ENCODE measurements at places on chromosomes 11 and 22. TPM values are rescaled to one million over a fixed set of nuclear protein-coding genes. Genes with fewer than 3 reads are reported as not detected.

GRCh38 chr22:41146573-41146972 is 54.2 kb downstream of the EP300 start:
- H3K27me3 ChIP-seq: no peaks in the 10 kb centered on the region
- no peak overlapping the region for H3K4me3 ChIP-seq
- H3K27ac ChIP-seq: no peak overlapping the region
- H3K36me3 ChIP-seq: peaks cover 59% of the 10 kb centered on the region
- DNase-seq: no peak
- H3K4me1 ChIP-seq: no peaks in the 10 kb centered on the region

DNA sequence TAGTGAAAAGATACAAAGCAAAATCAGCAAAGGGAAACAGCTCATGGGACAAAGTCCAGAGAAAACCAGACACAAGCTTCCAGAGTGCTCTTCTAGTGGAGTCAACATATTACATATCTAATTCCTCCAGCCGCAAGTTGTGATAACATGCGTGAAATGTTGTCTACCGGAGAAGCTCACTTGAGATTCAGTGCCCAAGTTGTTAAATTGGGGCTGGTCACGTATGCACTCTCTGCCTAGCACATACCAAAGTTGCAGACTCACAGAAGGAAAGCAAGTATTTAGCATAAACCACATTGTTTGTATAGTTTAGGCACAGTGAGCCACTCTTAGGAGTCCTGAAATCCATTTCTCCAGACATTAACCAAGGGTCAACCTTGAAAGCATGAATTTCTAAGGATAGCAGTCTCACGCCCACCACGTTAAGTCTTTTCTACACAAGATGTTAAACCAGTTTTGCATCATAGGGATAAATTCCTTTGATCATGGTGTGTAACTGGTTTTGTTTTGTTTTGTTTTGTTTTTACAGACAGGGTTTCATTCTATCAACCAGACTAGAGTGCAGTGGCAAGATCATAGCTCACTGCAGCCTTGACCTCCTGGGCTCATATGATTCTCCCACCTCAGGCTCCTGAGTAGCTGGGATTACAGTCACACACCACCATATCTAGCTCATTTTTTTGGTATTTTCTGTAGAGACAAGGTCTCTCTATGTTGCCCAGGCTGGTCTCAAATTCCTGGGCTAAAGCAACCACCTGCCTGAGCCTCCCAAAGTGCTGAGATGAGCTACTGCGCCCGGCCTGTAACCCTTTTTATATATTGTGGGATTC is 39.5 kb upstream of the EP300 start:
- peaks cover 3% of the 10 kb centered on the region for H3K4me1 ChIP-seq
- H3K4me3 ChIP-seq: no peak overlapping the region
- no peaks in the 10 kb centered on the region for H3K27me3 ChIP-seq
- no peaks in the 10 kb centered on the region for H3K36me3 ChIP-seq
- H3K27ac ChIP-seq: no peak overlapping the region

GRCh38 chr11:32353884-32354283 is 81.5 kb downstream of the WT1 start:
- no peak overlapping the region for H3K4me3 ChIP-seq
- no peak for DNase-seq
- H3K27ac ChIP-seq: no peak overlapping the region
- no peaks in the 10 kb centered on the region for H3K36me3 ChIP-seq

ZNF74 gene
- 9.2 TPM for total RNA-seq

OR8A1 gene
- total RNA-seq: not detected

DNA sequence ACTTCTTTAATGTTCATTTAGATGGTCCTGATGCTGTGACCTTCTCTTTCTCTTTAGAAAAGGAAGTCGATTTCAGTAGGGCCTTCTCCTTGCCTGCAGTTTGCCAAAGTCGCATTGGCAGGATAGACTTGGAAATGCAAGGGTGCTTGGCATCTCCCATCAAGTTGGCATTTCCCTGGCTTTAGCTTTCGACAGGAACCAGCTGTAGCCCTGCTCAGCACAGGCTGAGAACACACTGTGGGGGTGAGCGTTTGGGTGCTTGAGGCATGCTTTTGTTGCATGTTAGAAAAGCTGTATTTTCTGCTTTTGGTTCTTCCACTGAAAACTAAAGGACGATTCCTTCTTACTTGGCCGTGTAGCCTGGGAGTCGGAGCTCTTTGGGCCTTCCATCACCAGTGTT is 37.7 kb downstream of the LDLRAD3 start:
- no peak overlapping the region for H3K27ac ChIP-seq
- H3K4me1 ChIP-seq: no peaks in the 10 kb centered on the region
- no peak for DNase-seq
- no peaks in the 10 kb centered on the region for H3K36me3 ChIP-seq

ZW10 gene
- total RNA-seq: 21.5 TPM

- DNase-seq: peak; percentile 82
Observed at GRCh38 chr11:62081378-62082291, 42.2 kb upstream of the INCENP start.

DNA sequence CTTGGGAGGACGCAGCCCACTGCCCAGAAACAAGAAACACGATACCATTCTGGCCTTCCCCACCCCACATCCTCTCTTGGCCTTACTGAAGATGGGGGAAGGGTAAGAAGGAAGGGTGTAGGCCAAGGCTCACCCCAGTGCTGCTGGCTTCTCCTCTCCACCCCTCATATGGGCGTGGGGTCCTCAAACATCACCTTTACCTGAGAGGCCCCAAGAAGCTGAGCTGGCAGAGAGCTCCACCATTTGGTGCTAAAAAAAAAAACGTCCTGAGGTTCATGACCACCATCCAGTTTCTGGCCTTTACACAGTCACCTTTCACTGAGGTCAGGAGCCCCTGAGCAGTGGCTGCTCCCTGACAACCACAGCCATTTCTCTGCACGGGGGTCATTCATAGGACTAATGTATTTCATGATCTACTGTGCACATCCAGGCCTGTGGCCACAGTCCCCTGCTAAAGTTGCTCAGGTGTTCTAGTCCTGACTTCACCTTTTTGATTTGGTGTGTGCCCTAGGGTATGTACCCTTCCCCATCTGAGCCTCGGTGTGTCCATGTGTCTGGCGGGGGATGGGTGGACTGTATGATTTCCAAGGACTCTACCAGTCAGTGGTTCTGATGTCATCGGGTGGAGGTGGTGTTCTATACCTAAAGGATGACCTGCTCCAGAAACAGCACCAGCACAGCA is 15.1 kb downstream of the RHOG start:
- H3K27ac ChIP-seq: peak overlapping the region; percentile 75
- H3K4me1 ChIP-seq: peaks cover 41% of the 10 kb centered on the region
- no peaks in the 10 kb centered on the region for H3K27me3 ChIP-seq
- no peak overlapping the region for H3K4me3 ChIP-seq
- peaks cover 60% of the 10 kb centered on the region for H3K36me3 ChIP-seq

C22orf42 gene
- not detected for total RNA-seq

WNT7B gene
- total RNA-seq: not detected

GAL3ST1 gene
- total RNA-seq: not detected

PHETA2 gene
- 1.9 TPM for total RNA-seq

GRCh38 chr11:40140560-40140959 is 1318.9 kb downstream of the LRRC4C start:
- H3K27me3 ChIP-seq: no peaks in the 10 kb centered on the region
- no peaks in the 10 kb centered on the region for H3K4me1 ChIP-seq
- H3K36me3 ChIP-seq: no peaks in the 10 kb centered on the region

GRCh38 chr11:36409152-36409816 is 100.8 kb downstream of the TRAF6 start:
- H3K4me3 ChIP-seq: peak overlapping the region; percentile 19
- peak; percentile 46 for DNase-seq
- H3K36me3 ChIP-seq: peaks cover 10% of the 10 kb centered on the region
- H3K4me1 ChIP-seq: peaks cover 55% of the 10 kb centered on the region
- peak overlapping the region; percentile 71 for H3K27ac ChIP-seq
- no peaks in the 10 kb centered on the region for H3K27me3 ChIP-seq

KCNQ1 gene
- total RNA-seq: 20.4 TPM

OOSP3 gene
- total RNA-seq: 0.29 TPM

GLYATL2 gene
- total RNA-seq: not detected

DNA sequence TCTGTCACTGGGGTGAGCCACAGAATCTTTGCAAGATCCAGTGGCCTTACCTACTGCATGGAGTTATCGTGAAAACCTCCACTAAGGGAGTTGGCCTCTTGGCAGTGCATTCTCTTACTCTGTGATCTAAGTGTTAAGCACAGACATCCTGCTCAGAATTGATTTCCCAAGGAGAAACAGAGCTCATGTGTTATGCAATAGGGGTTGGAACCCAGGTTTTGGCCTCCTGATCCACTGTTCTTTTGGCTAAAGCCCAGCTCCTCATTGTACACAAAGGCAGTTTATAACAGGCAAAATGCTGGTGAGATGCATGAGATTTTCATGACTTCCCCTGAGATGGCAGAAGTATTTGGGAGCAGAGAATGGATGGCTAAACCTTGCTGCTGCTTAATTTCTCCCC is 11.8 kb downstream of the DTX4 start:
- H3K4me3 ChIP-seq: no peak overlapping the region
- H3K4me1 ChIP-seq: no peaks in the 10 kb centered on the region
- peaks cover 3% of the 10 kb centered on the region for H3K27me3 ChIP-seq
- H3K27ac ChIP-seq: no peak overlapping the region
- no peaks in the 10 kb centered on the region for H3K36me3 ChIP-seq
- no peak for DNase-seq

FUT4 gene
- total RNA-seq: 6.5 TPM

- H3K27ac ChIP-seq: no peak overlapping the region
- H3K4me1 ChIP-seq: no peaks in the 10 kb centered on the region
- H3K27me3 ChIP-seq: peaks cover 5% of the 10 kb centered on the region
- H3K36me3 ChIP-seq: no peaks in the 10 kb centered on the region
Observed at GRCh38 chr22:41001722-41002122, 50.5 kb downstream of the RBX1 start.

- H3K27me3 ChIP-seq: peaks cover 40% of the 10 kb centered on the region
- peak; percentile 22 for DNase-seq
- H3K4me1 ChIP-seq: peaks cover 1% of the 10 kb centered on the region
- H3K4me3 ChIP-seq: no peak overlapping the region
Observed at GRCh38 chr11:120564573-120565311, 53.2 kb downstream of the GRIK4 start.

DNA sequence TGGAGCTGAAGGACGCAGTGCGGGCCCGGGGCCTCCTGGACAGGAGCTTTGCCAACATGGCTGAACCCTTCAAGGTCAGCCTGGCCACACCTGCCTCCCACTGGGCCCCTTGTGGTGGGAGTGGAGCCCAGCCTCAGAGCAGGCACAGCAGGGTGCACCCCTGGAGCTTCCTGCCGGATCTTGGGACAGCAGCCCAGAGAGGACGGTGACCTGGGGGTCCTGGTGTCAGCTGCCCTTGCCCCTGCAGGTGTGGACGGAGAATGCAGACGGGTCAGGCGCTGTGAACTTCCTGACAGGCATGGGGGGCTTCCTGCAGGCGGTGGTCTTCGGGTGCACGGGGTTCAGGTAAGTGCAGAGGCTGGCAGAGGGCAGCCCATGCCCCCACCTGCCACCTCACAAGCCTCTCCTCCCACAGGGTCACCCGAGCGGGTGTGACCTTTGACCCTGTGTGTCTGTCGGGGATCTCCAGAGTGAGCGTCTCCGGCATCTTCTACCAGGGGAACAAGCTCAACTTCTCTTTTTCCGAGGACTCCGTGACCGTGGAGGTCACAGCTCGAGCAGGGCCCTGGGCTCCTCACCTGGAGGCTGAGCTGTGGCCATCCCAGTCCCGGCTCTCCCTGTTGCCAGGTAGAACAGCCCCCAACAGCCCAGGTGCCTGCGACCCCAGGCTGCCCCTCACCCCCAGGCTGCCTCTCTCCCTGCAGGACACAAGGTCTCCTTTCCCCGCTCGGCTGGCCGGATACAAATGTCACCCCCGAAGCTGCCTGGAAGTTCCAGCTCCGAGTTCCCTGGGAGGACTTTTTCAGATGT is 5.1 kb downstream of the PGGHG start:
- H3K27me3 ChIP-seq: no peaks in the 10 kb centered on the region
- peaks cover 82% of the 10 kb centered on the region for H3K4me1 ChIP-seq
- peak overlapping the region; percentile 88 for H3K4me3 ChIP-seq
- no peak for DNase-seq
- H3K36me3 ChIP-seq: peaks cover 69% of the 10 kb centered on the region

GRCh38 chr22:34297536-34298120 is 377.4 kb upstream of the LARGE1 start:
- no peaks in the 10 kb centered on the region for H3K36me3 ChIP-seq
- no peak overlapping the region for H3K4me3 ChIP-seq
- no peak overlapping the region for H3K27ac ChIP-seq
- H3K27me3 ChIP-seq: no peaks in the 10 kb centered on the region
- DNase-seq: no peak

KRTAP5-8 gene
- total RNA-seq: not detected

DNA sequence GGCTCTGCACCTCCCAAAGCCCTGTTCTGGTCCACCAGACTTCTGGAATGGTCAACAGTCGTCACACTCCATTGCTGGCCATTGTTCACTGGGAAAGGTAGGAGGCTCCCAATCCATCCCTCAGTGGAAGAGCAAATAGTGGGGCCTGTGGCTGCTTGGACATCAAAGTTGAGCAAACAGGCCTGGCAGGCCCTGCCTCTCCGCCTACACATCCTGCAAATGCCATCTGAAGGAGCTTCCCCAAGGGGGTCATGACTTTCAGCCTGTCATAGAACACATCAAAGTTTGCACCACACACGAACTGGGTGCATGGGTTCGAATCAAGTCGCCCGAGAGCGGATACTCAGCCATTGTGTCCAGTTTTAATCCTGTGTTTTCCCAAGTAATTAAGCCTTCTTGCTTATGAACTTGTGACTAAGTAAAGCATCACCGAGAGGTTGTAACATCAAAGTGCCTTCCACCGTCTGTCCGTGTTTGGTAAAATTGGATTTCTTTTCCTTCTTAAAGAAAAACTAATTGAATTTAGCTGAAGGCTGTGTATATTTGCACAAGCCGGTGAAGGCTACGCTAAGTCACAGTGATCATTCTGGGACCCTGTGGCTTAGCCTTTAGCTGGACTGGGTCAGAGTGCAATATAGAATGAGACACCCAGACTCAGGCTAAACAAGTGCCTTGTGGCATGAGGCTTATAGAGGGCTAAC is 36.1 kb downstream of the CLPB start:
- H3K4me1 ChIP-seq: no peaks in the 10 kb centered on the region
- no peak overlapping the region for H3K27ac ChIP-seq
- H3K4me3 ChIP-seq: no peak overlapping the region

- H3K27ac ChIP-seq: no peak overlapping the region
- H3K4me1 ChIP-seq: no peaks in the 10 kb centered on the region
- no peak overlapping the region for H3K4me3 ChIP-seq
Observed at GRCh38 chr11:72377596-72377995, 56.7 kb downstream of the CLPB start.

GRCh38 chr11:95524314-95525036 is 265.1 kb downstream of the FAM76B start:
- H3K36me3 ChIP-seq: no peaks in the 10 kb centered on the region
- no peak for DNase-seq
- H3K4me1 ChIP-seq: no peaks in the 10 kb centered on the region
- no peak overlapping the region for H3K4me3 ChIP-seq

Data from activated CD8-positive, alpha-beta T cell treated with anti-CD3 and anti-CD28 coated beads, Interleukin-2, amount 10 ng/mL, durations not matched to agents 7 days and 5 days (primary cell).